Left renal pelvis (tissue), 4 donors: ENCODE measurements at places on chromosomes 13 and 19.

GRCh38 chr13:60402022-60402421 lies 5.0 kb downstream of the TDRD3 start:
- no peak for DNase-seq

DNA sequence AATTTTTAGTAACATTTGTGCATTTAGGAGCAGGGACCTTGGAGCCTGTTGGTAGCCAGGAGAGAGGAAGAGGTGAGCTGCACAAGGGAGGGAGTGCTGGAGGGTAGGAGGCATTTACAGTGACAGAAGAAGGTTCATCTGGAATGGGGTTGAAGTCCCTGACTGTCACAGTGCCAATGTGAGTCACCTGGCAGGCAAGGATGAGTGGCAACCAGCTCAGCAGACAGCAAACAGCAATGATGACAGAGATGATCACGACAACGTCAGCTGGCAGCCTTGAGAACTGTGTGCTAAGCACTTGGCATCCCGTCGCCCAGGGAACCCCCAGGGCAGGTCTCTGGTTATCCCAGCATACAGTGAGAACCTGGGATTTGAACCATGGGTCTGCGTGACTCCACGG lies 2.6 kb downstream of the OR10H5 start:
- DNase-seq: no peak

DNA sequence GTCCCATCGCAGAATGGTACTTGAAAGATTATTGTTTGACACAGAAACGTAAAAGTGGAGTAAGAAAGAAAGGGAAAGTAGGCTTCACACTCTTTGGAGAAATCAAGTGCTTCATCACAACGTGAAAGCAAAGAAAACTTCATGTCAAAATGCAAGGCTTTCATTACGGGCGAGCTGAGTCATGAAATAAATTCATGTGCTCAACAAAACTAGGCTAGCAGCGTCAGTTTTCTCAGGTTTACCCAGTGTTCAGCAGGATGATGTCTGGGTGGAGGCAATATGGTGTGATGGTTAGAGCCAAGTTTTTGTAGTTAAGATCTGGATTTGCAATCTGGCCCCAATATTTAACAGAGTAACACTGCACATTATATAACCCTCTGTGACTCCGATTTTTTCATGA lies 128.0 kb downstream of the TRPC4 start:
- no peak for DNase-seq

DNA sequence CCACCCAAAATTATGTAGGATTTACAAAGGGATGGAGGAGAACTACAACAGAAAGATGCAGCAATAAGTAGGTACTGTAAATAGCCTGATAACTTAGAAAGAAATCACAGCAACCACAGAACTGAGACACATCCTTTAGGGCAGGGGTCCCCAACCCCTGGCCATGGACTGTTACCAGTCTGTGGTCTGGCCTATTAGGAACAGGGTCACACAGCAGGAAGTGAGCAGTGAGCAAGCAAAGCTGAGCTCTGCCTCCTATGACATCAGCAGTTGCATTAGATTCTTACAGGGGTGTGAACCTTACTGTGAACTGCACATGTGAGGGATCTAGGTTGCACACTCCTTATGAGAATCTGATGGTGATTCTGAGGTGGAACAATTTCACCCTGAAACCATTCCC lies 997.6 kb downstream of the DIAPH3 start:
- DNase-seq: no peak

DNA sequence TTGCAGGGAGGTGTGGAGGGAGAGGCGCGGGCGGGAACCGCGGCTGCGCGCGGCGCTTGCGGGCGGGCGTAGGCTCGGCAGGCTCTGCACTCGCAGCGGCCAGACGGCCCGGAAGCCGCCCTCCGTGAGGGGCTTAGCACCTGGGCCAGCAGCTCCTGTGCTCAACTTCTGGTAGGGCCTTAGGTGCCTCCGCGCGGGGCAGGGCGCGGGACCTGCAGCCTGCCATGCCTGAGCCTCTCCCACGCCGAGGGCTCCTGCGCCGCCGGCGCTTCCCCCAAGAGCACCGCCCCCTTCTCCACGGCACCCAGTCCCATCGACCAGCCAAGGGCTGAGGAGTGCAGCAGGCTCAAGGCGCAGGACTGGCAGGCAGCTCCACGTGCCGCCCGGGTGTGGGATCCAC lies 940.8 kb upstream of the PCDH9 start:
- no peak for DNase-seq

GRCh38 chr13:99932912-99933311 lies 38.7 kb downstream of the ZIC5 start:
- no peak for DNase-seq

DNA sequence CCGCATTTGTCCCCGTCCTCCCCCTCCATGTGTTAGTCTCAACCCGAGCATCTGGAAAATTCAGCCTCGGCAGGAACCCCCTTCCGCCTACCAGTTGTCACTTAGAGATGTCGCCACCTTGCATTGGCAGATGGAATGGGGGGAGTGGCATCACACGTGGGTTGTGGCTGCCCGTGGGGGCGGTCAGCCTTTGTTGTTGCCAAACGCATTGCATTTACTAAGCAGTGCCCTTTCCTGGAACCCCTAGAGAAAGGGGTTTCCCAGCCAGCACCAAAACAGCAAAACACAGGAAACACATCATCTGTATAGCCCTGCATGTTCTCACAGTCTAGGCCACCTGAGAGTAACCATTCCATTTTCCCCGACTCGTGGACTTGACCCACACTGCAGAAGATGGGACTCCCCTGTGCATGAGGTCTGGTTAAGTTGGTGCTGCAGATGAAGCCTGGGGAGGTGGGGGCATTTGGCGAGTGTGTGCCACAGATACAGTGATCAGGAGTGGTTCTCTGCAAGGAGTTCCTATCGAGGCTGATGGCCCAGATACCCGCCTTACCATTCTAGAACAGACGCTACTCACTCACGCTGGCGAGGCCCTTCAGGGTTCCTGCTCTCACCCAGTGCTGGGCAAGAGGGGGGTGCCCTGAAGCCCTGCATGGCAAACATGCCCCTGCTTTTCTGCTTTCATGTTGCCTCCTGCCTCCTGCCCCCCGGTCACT lies 38.3 kb downstream of the TMED1 start:
- DNase-seq: no peak

- DNase-seq: no peak
These were observed 1.8 kb downstream of the FXYD7 start for GRCh38 chr19:35144600-35145436.

DNA sequence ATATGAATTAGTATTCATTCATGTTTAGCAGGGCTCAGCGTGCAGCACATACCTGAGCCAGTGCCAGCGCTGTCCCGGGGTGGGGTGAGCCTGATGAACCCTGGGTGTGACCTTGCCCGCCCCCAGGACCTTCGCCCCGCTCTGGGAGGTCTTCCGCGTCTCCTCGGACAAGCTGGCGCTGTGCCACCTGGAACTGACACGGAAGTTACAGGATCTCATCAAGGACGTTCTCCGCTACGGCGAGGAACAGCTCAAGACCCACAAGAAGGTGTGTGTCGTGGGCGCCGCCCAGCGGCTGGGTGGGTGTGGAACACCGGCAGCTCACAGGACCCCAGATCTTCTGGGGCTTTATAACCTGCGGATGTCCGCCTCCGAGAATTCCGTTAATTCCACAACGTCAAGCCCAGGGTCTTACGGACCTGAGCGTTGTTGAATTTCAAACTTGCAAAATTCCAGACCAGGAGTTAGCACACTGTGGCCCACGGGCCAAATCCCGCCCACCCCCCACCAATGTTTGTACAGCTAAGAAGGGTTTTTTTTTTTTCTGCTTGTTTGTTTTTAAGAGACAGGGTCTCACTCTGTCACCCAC lies 15.4 kb downstream of the FCHO1 start:
- DNase-seq: no peak

DNA sequence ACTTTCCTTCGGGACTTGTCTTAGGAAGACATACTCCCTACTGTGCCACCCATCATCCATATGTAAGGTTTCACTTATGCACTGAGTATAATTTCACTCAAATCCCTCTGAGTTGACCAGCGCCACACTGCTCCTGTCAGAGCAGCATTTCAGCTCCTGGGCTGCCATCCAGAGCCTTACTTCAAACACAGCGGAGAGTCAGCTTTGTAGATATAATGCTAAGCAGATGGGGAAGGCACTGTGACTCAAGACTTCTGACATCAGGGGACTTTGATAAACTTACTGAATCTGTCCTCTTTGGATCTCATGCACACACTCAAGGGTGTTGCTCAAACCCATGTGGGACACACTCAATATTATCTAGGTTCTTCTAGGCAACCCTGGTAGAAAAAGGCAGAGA lies 34.9 kb downstream of the DOCK9 start:
- no peak for DNase-seq

- no peak for DNase-seq
These were observed 12.5 kb downstream of the VSIG10L start for GRCh38 chr19:51329411-51329810.

DNA sequence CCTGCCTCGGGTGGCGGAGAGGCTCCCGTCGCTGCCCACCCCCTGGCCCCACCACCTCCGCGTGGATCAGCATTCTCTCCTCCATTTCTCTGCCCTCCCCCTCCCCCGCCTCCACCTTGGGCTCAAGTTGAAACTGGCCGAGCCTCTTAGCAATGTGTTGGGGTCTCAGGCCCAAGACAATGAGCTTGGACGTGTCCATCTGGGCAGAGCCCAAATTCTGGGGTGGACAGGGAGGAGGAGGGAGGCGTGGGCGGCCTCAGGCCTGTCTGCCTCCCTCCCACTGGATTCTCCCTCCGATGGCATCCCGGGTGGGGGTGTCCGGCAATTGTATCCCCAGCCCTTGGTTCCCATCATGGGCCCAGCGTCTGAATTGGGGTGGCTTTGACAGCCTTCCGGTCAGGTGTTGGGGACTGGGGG lies 1.2 kb downstream of the CELF5 start:
- DNase-seq: no peak

DNA sequence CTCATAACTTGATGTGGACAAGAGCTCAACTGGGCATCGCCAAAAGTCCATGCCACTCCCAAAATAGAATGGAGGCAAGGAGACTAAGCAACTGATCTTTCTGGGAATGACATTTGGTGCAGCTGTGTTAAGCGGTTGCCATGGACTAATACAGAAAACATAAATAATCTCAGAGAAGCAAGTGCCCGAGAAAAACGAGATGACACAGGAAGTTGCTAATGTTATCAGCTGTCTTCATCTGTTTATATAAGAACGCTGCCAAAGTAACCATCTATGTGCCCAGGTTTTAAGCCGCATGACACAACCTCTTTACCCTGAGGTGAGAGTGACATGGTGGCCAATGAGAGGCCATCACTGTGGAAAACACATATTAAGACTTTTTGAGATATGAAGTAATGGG lies 54.9 kb upstream of the SACS start:
- no peak for DNase-seq

GRCh38 chr13:23871616-23872220 lies 17.5 kb downstream of the MIPEP start:
- no peak for DNase-seq

GRCh38 chr13:71524613-71525304 lies 342.2 kb downstream of the DACH1 start:
- no peak for DNase-seq

DNA sequence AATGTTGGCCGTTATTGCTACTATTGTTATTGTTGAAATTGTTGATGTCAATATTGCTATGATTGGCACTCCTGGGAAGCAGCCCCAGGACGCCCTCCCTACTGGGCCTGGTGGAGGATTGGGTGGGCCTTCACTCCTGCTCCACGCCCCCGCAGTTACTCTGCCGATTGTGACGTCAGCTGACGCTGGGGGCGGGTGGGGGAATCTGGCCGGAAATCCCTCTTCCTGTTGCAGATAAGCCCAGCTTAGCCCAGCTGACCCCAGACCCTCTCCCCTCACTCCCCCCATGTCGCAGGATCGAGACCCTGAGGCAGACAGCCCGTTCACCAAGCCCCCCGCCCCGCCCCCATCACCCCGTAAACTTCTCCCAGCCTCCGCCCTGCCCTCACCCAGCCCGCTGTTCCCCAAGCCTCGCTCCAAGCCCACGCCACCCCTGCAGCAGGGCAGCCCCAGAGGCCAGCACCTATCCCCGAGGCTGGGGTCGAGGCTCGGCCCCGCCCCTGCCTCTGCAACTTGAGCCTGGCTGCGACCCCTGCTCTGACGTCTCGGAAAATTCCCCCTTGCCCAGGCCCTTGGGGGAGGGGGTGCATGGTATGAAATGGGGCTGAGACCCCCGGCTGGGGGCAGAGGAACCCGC lies at the start of gene ETV2:
Gene ETV2 (plus strand): TSS at position 231 of the 637 bp plus-strand sequence. CDS start 716 bp downstream, outside the sequence.
- no peak for DNase-seq

DNA sequence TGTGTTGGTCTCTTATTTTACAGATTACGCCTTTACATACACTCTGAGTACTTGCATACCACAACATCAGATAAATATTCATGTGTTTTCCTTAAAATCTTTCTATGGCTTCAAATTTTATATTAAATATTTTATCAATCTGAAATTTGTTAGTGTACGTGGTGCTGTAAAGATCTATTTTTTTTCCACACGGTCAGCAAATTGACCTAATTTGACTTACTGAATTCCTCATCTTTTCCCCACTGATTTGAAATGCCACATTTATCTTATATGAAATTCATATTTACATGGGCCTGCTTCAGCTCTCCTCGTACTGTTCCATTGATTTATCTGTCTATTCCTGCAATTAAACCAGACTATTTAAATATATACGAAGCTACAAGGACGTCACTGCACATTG lies 433.8 kb upstream of the ZNF507 start:
- no peak for DNase-seq

DNA sequence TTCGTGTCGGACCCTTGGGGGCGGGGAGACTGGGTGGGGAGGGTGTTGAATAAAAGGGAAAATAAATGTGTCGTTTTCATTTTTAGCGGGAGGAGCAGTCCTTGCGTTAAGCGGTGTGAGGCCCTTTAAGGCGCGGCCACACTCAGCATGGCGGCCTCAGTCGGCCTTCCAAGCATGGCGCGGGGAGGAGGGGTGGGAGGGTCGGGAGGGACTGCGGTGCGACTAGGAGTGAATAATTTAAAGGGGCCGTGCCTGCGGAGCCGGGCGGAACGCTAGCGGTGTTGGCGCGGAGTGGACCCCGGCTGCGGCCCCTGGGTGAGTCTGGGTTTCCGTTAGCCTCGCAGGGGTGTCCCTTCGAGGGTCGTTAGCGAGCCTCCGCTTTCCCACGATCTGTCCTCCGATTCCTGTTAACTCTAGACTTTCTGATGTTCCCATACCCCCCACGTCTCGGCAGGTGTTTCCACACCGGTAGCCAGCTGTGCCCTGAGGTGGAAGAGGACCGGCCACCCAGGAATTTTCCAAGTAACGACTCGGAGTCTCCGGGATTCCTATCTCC lies 1.5 kb upstream of the PNPLA6 start:
- peak; percentile 68 for DNase-seq

DNA sequence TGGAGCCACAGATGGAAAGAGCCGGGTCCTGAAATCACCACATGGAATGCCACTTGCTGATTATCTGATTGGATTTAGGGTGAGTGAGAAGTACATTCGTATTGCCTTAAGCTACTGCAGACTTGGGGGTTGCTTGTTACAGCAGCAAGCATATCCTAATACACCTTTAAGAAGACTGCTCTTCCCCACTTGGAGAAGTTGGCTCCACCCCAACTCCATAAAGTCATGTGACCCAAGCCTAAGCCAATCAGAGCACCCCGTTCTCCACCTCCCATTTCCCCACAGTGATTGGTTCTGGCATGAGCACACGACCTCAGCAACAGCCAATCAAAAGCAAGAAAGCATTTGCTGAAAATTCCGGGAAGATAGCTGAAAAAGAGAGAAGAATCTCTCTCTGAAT lies 23.1 kb downstream of the CACNA1A start:
- DNase-seq: no peak
